Activated naive CD4-positive, alpha-beta T cell (primary cell): ENCODE measurements at places on chromosomes 1 and 21.

DNA sequence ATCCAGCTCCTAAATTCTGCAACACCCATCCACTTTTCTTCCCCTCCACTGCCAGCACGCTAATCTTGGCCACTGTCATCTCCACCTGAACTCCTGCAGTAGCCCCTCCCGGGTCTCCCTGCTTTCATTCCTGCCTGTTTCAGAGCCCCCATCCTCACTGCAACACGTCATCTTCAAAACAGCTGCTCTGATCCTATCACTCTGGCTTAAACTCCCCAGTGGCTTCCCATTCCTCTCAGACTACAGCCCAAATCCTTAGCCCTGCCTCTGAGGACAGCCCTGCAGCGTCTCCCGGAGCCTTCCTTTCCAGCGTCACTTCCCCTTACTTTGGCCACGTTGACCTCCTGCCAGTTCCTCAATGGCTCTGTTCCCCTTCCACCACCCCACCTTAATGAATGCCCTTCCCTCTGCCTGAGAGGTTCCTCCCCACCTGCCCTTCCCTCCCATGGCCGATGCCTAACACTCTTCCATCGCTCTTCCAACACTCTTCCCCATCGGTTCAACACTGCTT lies 22.9 kb upstream of the IFNAR2 start:
- DNase-seq = no peak

GRCh38 chr1:213984387-213985208 lies 3.2 kb upstream of the PROX1 start:
- no peak for DNase-seq

- DNase-seq = no peak
Observed at GRCh38 chr1:2049225-2049717, 940 bp upstream of the PRKCZ start.

GRCh38 chr1:96363826-96364225 lies 357.8 kb upstream of the PTBP2 start:
- DNase-seq = no peak
